Ascending aorta (tissue), 2 donors: ENCODE measurements at places on chromosomes 13 and 19.

- DNase-seq = no peak
Observed at GRCh38 chr13:42219876-42220275, 52.1 kb upstream of the AKAP11 start.

GRCh38 chr13:66805657-66806056 is 424.5 kb downstream of the PCDH9 start:
- no peak for DNase-seq

DNA sequence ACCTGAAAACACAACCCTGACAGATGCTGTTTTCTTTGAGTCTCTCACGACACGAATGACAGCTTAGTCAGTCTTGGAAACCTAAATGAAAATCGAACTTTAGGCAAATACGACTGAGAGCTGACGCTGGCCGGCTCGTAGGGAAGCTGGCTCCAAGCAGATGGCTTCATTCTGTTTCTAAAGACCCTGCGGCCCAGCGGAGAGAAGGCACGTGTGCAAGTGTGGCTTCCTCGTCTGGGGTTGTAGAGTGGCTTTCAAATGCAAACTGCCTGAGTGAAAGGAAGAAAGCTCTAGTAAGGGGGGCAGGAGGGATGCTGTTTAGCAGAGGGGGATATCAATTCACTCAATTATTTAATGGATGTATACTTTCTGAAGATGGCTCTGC is 26.1 kb upstream of the TIMM44 start:
- no peak for DNase-seq

- DNase-seq = no peak
Observed at GRCh38 chr13:89726690-89727435, 1620.6 kb upstream of the MIR17HG start.

- no peak for DNase-seq
Observed at GRCh38 chr13:113297370-113298042, 467 bp downstream of the LAMP1 start.

- DNase-seq = no peak
Observed at GRCh38 chr13:25136880-25137787, 35.0 kb downstream of the AMER2 start.
